ENCODE measurements at places on chromosomes 12 and 14.

DNA sequence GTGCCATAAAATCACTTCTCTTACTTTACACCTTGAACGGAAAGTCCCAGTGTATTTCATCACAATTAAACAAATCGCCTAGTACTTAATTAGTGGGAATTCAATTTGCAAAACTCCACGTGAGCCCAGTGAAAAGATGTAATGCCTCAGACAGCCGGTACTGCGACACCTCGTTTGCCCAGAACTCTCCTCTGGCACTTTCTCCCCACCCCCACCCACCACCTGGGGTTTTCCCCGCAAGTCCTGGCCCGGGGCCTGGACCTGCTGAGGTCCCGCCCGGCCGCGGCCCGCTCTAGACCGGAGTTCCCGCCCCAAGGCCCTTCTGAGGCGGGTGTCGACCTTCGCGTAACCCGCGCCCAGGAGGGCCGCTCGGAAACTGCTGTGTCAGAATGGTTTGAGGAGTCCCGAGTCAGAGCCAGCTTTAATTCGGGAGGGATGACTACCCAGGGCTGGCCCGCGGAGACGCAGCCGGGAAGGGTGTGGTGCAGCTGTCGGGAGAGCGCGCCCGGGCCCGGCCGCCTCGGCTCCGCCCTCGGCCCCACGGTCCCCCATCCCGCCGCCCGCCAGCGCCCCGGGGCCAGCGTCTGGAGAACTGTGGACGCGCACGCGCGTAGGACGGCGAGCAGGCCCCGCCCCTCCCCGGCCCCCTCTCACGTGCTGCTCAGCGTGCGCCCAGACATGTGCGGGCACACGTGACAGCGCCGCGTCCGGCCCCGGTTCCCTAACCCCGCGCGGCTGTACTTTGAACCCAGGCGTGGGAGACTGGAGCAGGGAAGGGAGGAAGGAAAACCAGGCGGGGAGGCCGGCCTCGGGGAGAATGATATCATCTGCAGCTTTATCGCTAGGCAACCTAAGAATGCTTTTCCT is 10.8 kb downstream of the BHLHE41 start:
- DNase-seq: peak; percentile 72

DNA sequence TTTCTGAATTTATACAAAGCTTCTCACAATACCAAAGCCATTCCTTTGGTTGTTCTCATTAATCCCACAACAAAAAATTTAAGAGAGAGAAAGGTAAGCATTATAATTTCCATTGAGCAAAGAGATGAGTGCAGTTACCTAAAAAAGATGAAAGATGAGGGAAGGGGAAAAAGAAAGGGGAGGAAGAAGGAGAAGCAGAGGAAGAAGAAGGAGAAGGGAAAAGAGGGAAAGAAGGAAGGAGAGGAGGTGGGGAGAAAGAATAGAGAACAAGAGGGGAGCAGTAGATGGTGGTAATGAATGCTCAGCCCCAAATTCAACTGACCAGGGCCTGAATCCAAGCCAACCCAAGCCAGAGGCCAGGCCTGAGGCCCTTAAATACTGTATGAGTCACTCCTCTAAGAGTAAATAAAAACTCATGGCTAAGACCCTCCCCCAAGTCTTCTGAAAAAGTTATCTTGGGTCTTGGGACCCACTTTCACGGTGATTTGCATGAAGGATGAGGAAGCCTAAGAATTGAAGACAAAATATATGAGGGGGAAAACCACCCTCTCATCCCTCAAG is 144.6 kb downstream of the ITPR2 start:
- DNase-seq: no peak

GRCh38 chr14:96380735-96381134 is 11.2 kb upstream of the AK7 start:
- DNase-seq: no peak

DNA sequence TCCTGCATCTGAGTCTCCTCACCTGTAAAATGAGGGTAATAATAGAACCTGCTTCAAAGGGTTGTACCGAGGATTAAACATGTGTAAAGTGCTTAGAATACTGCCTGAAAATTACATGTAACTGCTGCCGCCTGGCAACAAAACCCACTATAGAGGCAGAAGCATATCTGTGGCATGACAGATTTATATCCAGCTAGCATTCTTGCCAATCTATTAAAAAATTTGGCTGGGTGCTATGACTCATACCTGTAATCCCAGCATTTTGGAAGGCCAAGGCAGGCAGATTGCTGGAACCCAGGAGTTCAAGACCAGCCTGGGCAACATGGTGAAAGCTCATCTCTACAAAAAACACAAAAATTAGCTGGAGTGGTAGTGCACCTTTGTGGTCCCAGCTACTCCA is 16.4 kb upstream of the KSR2 start:
- no peak for DNase-seq

GRCh38 chr12:121184425-121184824 is 25.5 kb upstream of the P2RX4 start:
- no peak for DNase-seq

DNA sequence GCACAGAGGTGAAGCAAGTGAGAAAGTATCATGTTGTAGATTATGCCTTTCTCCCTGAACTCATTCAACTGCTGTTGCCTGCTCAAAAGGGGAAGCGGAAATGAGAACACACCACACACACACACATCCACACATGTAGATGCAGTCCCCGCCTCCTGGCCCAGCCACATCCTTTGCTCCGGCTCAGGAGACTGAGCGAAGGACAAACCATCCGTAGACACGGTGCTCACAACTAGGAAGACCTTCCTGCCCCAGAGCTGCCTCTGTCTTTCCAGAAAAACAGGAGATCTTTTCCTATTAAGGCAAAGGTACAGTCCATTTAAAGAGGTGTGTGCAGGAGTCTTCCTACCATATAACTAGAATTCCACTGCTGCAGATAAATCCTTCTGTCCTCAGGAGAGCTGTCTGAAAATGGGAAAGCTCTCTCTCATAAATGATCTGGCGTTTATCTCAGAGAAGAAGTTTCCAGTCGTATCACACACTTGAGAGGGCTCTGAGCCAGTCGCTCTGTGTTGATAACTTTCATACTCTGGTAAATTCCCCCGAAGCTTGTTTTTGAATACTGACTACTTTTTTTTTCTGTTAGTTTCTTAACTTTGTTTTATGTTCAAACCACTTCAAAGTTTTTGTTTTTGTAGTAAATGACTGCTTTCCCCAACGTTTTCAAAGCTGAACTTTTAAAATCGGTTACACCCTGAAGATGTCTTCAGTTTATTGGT is at the start of gene TESPA1:
TSS of gene TESPA1 (minus strand) at position 105 of the 719 bp plus-strand sequence. CDS start 10,200 bp downstream, outside the sequence.
- peak; percentile 87 for DNase-seq

GRCh38 chr14:20971705-20972021 is 16.4 kb downstream of the RNASE2 start:
- no peak for DNase-seq

GRCh38 chr12:51819736-51820525 is 28.6 kb downstream of the FIGNL2 start:
- no peak for DNase-seq

DNA sequence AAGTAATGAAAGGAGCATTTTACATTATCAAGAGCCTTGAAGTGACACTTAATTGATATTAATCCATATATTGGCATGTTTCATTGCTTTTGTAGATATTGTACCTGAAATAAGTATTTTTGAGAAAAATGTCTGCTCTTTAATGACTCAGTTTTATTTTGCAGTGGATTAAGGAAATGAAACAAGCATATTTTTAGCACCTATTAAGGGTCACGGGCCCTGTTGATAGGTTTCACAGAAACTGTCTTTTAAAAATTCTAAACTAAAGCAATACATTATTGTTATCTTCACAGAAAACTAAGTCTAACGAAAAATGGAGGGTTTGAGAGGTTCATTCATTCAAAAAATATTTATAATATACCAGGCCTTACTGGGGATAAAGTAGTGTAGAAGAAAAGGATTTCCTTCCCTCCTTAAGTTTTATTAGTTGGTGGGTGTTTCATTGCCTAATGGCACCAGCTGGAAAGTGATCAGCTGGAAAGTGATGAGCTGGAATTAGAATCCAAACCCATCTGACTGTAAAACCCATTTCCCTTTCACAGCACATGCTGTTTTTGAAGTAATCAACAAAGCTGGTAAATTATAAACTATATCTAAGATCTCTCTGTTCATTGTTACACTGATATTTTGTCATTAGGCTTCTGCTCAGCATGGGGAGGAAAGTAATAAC is 54.2 kb downstream of the PTPRQ start:
- DNase-seq: no peak

DNA sequence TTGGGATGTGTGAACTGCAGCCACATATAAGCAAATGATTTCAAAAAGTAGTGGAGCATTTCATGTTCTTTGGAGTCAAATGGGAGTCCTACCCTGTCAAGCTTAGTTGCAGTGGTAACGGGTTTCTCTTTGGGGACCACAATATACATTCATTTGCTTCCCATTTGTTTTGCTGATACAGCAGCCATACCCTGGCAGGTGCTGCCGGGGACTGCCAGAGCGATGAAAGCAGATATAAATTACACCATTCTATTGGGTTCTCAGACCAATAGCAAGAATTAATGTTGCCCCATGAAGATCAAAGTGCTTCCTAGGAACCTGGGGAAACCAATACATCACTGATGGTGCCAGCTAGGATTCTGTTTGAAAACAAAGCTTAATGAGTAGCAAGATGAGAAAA is 1621.5 kb upstream of the FLRT2 start:
- DNase-seq: no peak

DNA sequence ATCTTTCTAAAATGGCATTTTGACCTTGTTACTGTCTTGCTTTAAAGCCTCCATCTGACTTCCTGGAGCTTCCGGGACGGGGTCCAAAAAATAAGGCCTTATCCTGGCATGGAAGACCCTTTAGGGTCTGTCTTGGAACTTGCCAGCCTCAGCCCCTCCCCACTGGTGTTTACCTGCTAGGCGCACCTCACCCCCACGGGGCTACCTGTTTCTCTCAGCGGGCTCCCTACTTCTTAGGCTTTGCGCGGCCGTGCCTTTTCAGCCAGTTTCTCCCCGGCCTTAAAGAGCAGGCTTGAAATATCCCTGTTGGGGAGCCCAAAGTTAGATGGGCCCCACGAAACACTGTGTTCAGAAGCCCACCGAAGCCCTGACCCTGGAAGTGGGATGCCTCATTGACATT is 5.1 kb downstream of the RTL1 start:
- DNase-seq: no peak

GRCh38 chr12:98559666-98560065 is 33.8 kb upstream of the SLC25A3 start:
- no peak for DNase-seq

DNA sequence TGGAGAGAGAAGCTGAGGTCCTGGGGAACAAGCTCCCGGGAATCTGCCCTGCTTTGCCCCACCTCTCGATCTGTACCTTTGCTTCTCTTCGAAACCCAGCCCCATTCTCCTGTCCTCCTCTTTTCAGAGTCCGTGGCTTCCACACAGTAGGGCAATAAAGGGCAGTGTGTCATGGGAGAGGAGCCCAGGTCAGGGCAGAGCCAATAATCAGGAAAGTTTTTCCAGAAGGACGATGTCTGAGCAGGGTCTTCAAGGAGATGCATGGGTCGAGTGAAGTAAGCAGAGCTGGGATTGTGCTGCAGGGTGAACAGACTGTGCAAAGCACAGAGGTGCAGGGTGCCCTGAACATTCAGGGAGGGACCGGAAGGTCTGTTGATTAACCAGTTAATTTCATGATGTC is 22.1 kb upstream of the SERPINA4 start:
- no peak for DNase-seq

DNA sequence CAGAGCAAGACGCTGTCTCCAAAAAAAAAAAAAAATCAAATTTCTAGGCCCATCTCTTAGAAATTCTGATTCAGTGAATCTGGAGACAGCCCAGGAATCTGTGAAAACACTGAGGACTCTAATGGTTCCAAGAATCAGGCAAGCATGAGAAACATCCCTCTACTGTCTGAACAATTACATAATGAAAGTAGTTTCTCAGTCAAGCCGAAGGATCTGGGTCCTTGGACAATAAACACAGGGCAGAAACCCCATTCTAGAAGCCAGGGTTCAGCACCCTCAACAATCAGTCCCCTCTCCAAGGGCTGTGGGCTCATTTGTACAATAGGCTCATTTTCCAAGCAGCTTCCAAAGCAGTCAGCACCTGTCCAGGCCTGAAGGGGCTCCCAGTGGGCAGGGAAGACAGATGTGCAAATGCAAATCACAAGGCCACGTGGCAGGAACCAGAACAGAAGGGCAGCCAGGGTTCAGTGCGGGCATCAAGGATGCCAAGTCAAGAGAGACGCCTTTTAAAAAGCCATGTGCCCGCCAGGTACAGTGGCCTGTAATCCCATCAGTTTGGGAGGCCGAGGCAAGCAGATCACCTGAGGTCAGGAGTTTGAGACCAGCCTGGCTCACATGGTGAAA is 96.1 kb downstream of the KSR2 start:
- DNase-seq: no peak

GRCh38 chr12:1907652-1908611 is 10.5 kb downstream of the CACNA2D4 start:
- peak; percentile 42 for DNase-seq

DNA sequence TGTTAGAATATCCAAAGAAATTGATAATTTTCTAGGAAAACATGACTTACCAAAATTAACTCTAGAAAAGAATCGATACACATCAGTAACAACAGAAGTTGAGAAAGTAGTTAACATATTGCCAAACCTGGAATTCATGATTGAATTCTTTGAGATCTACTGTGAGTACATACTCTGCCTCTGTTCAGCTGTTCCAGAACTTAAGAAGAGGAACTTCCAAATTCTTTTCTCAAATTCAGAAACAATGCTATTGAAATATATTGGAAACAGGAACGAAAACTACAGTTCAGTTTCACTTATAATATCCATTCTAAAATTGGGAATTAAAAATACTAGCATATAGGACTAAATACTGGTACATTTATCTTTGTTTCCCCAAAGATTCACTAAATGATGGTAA is 57.9 kb downstream of the MARK3 start:
- no peak for DNase-seq

DNA sequence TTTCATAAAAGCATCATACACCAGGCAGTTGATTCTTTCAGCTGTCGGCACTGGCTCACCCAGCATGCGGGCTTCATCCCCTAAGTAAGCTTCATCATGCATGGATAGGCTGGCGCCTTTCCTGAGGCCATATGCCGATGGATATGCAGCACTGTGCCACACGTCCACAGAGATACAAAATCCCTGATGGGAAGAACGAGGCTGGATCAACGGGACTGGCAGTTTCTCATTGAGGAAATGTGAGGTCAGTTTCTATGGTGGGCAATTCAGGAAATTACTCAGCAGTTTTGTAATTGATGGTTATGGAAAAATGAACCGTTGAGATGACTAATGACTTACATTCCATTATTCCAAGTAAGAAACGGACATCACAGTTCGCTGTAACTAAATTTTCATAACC is 453.8 kb downstream of the TMEM121 start:
- no peak for DNase-seq

GRCh38 chr12:125121106-125121505 is 55.9 kb downstream of the AACS start:
- DNase-seq: no peak

GRCh38 chr12:2334271-2334670 is 281.5 kb downstream of the CACNA1C start:
- no peak for DNase-seq

DNA sequence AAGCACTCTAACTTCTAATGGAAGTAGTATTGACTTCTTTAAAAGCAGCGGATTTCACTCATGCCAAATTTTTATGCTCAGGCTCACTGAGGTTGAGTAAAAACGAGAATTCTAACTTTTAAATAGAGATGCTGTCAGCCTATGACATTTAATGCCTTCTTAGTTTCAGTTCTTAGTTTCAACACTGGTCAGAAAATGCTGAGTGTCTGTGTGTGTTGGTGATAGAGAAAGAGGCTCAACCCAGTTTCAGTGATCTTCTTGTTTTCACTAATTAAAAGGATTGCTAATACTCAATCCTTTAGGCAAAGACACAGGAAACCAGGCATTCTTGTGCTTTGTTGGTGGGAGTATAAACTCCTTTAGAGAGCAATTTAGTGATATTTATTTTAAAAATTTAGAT is 31.0 kb downstream of the PEBP1 start:
- DNase-seq: no peak

GRCh38 chr12:51482929-51483697 is 58.5 kb downstream of the SLC4A8 start:
- DNase-seq: no peak

All from naive B cell (primary cell).